ENCODE measurements at places on chromosomes 3 and 15. TPM values are rescaled to one million over a fixed set of nuclear protein-coding genes. Genes with fewer than 3 reads are reported as not detected.

Gene KNG1
- polyA plus RNA-seq, result not detected

Gene NSMCE3
- polyA plus RNA-seq, result 27.9 TPM

Gene ALCAM
- polyA plus RNA-seq, result 2.8 TPM

Gene FAM81A
- not detected for polyA plus RNA-seq

Gene GALNT15
- not detected for polyA plus RNA-seq

Gene GOLGA6L10
- polyA plus RNA-seq, result not detected

Gene ANKRD63
- polyA plus RNA-seq, result not detected

Gene PLA1A
- polyA plus RNA-seq, result not detected

Gene ACOX2
- polyA plus RNA-seq, result not detected

Gene PARL
- polyA plus RNA-seq, result 82.7 TPM

Gene CCR3
- not detected for polyA plus RNA-seq

GRCh38 chr3:119085070-119085439 is 50.4 kb upstream of the IGSF11 start:
- DNase-seq, result no peak

DNA sequence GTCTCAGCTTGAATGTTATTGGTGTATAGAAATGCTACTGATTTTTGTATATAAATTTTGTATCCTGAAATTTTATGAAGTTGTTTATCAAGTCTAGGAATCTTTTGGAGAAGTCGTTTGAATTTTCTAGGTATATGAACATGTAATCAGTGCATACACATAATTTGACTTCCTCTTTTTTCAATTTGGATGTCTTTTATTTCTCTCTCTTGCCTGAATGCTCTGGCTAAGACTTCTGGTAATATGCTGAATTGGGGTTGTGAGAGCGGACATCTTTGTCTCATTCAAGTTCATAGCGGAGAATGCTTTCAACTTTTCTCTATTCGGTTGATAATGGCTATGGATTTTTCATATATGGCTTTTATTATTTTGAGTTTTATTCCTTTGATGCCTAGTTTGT is 100.9 kb upstream of the MCTP2 start:
- DNase-seq, result no peak

DNA sequence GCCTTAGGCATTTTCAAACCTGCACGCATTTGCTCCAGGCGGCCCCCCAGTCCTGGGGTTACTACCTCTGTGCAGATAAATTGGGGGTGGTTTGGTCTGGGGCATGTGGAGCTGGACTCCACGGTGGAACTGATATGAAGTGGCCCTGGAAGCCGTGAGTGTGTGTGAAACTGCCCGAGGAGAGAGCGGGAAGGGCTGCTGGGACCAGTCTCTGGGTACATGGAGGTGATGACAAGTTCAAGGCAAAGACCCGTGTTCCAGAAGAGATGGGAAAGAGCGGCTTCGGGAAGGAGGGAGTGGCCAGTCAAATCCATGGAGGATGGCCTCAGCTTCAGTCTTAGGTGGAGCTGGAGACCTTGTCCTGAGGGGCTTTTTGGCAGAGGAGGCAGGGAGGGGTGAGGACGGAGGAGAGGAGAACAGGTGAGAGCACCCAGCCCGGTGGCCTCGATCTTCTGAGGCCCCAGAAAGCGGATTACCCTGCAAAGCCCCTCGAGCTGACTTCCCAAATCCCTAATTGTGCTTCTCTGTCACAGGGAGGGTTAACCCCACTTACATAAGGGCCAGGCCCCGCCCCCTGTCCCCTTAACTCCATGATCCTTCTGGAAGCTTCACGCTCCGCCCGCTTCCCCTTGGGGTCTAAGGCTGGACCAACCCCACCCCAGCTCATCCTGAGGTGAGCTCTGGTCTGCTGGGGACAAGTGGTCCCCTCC is 1.9 kb upstream of the NR2E3 start:
- DNase-seq, result no peak

- DNase-seq, result no peak
Measured at GRCh38 chr3:45227071-45227820, 1.2 kb upstream of the TMEM158 start.

- DNase-seq, result no peak
Measured at GRCh38 chr15:69156736-69157381, 3.6 kb upstream of the GLCE start.

DNA sequence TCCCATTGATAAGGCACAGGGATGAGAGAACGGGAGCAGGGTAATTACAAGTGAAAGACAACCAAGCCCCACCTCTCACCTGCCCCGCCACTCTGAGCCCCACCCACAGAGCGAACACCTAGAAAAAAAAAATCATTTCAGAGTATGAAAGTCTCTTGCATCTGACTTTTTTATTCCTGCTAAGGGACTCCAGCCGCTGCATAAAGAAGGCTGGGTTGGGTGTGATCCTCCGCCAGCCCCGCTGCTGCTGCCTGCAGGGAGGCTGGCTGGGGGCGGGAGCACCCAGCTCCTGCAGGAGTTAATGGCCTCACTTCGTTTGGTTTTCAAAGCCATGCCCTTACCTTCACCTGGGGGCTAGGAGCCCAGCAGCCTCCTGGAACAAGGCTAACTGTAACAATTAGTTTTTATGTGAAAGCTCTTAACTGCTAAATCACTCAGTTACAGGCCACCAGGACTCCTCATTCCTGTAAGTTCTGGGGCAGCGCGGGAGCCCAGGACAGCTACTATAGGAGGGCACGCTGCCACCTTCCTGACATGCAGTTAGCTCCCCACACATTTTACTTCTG is 78.0 kb upstream of the SNRPA1 start:
- DNase-seq, result no peak

GRCh38 chr3:149487598-149488197 is 13.2 kb downstream of the TM4SF4 start:
- no peak for DNase-seq

DNA sequence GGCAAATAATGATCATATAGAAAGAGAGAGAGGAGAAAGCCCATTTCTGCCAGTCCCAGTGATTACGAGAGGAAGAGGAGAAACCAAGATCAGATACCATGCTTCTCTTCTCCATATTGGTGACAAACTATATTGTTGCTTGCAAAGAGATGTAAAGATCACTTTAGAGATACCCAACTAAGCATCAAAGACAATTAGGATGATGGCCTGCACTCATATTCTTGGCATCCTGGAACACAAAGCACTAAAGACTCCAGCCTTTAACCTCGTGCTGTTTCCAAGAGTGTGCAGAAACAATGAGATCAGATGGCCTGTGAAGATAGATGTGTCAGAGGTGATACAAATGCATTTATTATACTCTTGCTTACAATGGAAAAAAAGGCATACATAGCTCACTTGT is 170.7 kb upstream of the TP63 start:
- no peak for DNase-seq

DNA sequence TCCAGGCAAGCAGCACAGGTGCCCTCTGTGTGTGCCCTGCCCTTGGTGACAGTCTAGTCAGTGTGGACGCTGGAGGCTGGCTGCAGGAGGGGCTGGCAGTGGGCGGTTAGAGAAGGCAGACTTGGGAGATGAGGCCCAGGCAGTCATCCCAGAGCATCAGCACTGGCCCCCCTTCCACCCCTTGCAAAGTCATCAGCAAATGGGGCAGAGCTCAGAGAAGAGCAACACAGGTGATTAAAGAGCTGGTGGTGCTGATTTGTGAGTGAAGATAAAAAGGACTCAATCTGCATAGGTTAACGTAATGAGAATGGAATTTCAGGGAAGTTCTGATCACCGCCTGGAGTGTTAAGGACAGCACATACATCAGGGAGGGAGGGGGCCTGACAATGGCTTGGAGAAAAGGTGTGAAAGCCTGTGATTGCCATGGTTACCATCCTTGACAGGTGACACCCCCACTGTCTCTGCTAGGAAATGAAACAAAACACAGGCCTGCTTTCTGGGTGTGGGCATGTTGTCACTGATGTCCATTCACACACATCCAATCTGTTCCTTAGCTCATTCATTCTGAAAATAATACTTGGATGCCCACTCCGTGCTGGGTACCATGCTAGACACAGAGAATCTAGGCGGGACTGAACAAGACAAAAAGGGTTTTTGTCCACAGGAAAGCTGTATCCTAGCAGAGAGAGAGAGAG is 269.6 kb upstream of the ST8SIA2 start:
- DNase-seq, result no peak

DNA sequence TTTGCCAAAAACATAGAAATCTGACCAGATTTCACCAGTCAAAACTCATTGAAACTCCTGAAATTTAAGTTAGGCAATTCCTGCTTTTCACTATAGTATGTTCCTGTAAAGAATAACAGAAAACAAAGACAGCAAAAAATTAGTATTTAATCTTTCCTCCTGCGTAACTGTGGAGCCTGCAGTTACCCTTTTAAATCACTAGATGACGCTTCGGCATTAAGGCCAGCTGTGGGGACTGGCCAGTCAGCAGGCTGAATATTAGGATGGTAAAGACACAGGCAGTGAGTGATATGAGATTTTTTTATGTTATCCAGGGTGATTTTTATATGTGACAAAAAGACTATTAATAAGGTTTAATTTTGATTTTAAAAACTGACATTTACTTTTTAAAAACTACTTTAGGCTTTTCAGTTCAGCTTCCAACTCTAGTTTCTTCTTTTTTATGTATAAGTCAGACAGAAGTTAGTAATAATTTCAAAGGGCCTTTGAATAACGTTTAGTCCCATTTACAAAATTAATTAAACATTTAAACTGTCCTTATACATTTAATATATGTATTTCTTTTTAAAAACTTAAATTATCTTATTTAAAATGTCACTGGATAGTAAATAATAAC is 165.1 kb downstream of the PPM1L start:
- peak; percentile 6 for DNase-seq

DNA sequence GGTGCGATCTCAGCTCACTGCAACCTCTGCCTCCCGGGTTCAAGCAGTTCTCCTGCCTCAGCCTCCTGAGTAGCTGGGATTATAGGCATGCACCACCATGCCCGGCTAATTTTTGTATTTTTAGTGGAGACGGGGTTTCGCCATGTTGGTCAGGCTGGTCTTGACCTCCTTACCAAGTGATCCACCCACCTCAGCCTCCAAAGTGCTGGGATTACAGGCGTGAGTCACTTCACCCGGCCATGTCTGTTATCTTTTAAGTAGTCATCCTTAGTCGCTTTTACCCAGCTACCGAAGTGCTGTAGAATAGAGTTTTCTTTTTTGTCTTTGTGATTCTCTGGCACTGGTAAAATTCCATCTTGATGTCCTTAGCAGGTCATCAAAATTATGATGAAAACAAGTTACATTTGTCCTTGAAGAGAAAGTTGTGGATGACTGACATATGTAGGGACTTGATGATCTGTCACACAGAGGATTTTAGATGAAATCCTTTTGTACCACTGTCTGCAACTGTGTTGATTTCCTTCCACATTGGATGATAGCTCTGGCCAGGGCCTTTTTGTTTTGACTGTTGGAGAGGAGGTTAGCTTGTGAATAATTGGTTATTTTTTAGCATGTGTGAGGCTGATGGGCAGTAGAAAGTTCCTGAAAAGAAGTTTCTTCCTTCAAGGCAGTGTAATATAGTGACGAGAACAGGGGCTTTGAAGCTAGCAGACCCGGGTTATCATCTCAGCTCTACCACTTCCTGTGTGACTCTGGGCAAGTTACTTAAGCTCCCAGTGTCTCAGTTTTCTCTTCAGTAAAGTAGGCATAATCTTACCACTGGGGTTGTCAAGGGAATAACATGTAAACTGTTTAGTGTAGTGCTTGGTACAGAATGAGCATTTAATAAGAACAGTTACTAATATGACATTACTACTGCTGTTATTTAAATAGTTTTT is 18.8 kb downstream of the ATG7 start:
- peak; percentile 74 for DNase-seq

- no peak for DNase-seq
Measured at GRCh38 chr15:87619161-87619960, 637.2 kb downstream of the NTRK3 start.

DNA sequence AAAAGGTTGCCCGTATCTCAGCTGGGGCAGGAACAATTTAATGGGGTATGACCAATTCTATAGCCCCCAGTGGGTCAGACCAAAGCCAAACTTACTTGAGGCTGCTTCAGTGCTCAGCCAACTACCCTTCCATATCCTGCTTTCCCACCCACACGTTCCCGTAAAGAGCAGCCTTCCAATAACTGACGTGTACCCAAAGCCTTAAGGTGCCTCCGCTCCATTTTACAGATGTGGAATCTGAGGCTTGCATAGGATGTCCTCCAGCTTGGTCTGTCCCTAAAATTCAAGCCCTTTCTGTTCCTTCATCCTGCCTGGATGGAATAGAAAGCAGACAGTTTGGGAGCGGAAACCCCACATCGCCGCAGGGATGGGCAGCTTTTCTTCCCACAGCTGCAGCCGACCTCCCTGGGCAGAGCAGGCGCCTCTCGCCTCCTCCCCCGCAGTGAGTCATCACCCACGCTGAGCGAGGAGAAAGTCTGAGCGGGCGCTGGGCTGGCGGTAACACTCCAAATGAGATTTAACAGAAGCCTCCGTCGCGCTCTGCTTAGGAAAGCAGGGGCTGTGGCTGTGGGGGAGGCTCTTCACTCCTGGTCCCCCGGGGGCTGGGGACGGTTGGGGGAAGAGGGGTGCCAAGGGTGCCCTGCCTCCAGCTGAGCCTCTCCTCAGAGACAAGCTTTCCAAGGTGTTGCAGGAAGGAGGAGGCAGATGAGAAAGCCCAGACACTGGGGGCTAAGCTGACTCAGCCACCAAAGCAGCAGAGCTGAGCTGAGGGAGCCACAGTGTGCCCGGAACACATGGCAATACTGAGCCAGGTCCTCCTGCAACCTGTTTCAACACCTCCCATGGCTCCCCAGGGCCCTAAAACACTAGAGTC is 57.8 kb upstream of the HRH1 start:
- no peak for DNase-seq

DNA sequence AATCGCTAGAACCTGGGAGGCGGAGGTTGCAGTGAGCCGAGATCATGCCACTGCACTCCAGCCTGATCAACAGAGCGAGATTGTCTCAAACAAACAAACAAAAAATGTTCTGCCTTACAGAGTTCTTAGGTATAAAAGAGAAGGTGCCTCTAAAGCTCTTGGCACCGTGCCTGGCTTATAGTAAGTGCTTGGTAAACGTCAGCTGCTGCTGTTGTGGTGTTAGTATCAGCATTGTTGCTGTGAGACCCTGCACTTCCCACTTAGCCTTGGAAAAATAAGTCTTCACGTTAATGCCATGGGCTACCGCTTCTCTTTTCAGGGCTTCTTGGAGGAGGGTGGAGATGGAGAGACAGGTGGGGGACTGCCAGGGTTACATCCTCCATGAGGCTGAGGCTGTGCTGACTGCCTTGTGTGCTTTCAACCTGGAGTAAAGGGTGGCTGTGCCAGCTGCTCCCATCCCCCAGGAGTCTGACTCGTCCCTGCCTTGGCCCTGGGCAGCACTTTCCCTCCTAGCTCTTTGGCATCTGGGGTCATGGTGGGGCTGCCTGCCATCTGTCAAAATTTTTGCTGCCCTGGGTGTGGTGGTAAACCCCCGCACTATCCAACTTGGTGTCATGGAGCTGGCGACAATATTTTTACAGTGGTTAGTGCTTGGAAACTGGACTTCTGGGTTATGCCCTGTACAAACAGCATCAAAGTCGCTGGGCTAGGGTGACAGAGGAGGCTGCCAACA is 17.8 kb downstream of the FLNB start:
- no peak for DNase-seq

DNA sequence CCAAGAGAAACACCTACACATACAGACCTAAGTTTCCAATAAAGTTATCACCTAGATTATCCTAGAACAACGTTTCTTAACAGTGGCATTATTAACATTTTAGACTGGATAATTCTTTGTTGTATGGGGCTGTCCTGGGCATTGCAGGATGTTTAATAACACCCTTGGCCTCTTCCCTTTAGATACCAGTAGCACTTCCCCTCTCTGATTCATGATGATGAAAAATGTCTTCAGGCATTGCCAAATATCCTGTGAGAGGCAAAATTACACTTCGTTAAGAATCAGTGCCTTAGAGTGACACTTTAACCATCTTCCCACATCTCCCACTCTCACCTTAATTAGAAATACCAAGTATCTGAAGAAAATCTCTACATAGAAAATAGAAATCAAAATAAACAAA is 352.6 kb downstream of the CGGBP1 start:
- no peak for DNase-seq

GRCh38 chr3:177104299-177104992 is 92.8 kb downstream of the TBL1XR1 start:
- no peak for DNase-seq
